NCI-H524 treated with DMSO at 0.1 percent for 48 hours (cell line): ENCODE measurements at places on chromosomes 12 and 14.

DNA sequence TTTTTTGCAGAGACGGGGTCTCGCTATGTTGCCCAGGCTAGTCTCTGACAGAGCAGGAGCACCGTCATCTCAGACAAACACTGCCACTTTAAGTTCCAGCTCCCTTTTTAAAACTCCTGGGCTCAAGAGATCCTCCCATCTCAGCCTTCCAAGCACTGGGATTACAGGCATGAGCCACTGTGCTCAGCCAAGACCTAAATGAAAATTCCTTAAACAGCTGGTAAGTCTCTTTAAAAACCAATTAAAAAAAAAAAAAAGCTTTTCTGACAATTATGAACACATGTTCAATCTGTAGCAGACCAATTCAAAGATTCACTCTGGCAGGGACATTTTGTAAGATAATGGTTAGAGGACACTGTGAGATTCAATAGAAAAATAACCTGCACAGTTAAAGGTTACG is 77.8 kb downstream of the HECTD4 start:
- peak; percentile 81 for DNase-seq

- peak; percentile 70 for DNase-seq
Observed at GRCh38 chr14:75981426-75982265, at the start of gene TGFB3. TSS of gene TGFB3 (minus strand) at chr14:75981995. CDS start at chr14:75980893, 1,102 bp downstream.

DNA sequence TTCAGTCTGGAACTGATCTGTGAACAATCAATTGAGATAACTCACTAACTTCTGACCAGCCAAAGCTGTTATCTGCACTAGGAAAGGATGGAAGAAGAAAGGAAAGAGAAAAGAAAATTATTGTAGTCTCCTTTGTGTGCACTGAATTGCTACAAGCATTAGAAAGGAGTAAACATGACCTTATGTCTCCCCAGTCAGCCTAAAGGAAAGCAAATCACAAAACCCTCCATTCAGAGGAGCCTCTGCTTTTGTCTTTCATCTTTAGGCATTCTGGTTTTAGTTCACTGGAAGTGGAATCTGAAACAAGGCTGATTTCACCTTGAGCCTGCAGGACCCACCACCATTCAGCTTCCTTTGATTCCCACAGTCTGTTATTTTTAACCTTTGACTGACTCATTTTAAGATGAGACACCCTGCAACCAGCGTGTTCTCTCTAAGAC is 26.0 kb downstream of the TBX3 start:
- no peak for DNase-seq

DNA sequence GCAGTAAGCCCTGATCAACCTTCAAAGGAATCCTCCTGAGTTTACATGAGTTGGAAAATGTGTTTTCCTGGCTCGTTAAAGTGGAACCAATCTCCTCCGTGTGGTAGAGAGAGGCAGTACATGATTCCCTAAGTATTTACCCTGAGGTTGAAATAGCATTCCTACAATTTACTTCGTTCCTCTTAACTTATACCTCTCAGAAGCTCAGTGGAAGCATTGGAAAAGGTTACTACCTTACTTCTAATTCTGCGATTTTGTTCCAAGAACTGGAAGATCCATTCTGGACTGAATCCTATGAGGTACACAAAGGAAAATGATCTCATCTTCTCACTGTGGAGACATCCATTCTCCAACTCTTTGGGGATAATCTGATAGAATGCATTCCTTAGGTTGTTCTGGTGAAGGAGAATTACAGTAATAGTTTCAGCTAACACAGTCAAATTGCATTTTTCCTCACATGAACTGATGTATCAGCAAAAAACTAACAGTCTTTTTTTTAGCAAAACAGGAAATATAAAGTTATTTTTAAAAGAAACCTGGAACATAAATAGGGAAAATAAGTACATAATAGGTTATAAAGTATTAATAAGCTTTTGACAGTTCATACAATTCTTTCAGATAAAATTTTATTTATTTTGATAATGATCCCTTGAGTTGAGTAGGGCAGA is 475.6 kb downstream of the PDZRN4 start:
- peak; percentile 3 for DNase-seq

DNA sequence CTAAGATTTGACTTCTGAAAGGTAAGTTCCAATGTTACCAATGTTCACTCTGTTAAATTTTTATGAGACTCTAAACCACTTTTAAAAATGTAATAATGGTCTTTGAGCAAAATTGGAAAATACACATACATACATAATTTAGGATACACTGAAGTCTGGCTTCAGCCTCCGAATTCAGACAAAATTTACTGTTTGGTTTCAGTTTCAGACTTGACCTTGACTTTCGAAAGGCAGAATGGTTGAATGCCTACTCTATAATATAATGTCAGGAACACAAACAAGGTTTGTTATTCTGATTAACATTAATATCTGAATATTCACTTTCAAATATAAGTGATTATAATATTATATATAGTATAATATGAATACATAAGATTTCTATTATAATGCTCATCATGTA is 74.1 kb upstream of the KRAS start:
- DNase-seq, result no peak

DNA sequence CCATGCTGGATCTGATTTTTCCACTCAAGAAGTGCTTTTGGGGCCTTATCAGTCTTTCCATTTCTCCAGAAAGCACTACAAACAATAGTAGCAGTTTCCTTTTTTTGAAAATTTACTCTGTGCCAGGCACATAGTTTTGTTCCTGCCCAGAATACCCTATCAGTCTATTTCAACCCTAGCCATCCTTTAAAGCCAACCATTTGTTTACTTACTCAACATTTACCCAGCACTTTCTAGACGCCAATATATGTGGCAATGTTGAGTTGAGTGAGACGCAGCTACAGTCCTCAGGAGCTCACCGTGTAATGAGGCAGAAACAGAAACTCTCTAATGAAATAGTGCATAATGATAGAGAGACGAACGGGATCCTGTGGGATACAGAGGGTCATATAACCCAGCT is 32.9 kb upstream of the CHST11 start:
- no peak for DNase-seq

DNA sequence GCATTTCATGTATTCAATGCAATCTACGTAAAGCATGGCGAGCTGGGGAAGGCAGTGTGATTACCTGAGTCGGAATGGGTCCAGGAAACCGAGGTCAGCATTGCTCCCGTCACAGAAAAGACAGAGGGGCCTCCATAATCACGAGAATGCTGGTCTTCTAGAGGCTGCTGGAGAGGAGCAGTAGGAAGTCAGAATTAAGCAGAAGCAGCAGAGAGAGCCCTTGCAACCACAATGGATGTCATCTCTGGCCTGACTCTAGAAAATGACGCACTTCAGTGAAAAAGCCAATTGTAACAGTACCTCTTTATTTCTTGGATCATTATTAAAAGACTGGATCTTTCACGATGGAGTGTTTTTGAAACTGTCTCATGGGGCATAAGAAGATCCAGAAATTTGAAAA is 69.5 kb upstream of the FOXN3 start:
- DNase-seq, result no peak

DNA sequence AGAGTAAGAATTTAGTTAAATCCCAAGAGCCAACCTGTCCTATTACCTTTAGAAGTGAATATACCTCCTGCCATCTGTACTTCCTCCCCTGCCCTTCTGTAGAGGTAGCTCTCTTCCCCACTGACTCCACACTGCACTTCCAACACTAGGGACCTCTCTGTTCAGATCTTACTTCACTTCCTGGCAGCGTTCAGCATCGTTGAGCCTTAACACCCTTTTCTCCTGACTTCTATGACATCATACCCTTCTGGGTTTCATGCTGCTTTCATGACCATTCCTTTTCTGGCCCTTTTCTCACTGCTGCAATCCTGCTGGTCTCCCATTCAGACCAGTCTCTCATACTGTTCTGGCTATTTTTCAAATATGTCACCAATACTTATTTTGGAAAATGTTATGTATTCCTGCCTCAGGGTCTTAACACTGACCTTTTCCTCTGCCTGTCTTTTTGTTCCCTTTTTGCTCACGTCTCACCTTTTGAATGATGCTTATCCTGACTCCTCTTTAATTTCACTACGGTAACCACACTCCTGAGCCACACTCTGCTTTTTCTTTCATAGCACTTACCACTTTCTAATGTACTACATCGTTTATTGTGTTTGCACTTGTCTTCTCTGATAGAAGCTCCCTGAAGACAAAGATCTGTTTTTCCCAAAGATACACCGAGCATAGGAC is 67.6 kb downstream of the PLEKHA5 start:
- no peak for DNase-seq
